ENCODE measurements at places on chromosomes 5 and 9.
A peak's percentile ranks its signal among the peaks of the same experiment; 100 is the strongest.

GRCh38 chr5:174606646-174607045, 117.7 kb upstream of the MSX2 start:
- DNase-seq, result no peak

- no peak for DNase-seq
Measured at GRCh38 chr5:24320643-24321042, 324.1 kb downstream of the CDH10 start.

DNA sequence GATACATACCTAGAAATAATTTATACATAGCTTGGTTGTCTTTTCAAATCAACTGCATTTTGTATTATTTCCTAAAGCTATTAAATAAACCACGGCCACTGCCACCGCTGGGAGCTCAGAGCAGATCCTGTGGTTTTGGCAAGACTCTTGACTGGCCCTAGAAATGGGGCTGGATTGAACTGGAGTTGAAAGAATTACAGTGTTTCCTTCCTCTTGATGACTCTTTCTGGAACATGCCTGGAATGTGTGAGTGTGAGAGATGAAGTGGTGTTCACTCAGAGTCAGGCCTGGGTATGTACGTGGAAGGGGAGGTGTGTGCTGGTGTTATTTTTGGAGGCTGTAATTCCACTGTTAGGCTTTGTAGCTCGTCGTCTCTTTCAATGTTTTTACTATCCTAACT, 45.9 kb downstream of the TEK start:
- DNase-seq, result no peak

DNA sequence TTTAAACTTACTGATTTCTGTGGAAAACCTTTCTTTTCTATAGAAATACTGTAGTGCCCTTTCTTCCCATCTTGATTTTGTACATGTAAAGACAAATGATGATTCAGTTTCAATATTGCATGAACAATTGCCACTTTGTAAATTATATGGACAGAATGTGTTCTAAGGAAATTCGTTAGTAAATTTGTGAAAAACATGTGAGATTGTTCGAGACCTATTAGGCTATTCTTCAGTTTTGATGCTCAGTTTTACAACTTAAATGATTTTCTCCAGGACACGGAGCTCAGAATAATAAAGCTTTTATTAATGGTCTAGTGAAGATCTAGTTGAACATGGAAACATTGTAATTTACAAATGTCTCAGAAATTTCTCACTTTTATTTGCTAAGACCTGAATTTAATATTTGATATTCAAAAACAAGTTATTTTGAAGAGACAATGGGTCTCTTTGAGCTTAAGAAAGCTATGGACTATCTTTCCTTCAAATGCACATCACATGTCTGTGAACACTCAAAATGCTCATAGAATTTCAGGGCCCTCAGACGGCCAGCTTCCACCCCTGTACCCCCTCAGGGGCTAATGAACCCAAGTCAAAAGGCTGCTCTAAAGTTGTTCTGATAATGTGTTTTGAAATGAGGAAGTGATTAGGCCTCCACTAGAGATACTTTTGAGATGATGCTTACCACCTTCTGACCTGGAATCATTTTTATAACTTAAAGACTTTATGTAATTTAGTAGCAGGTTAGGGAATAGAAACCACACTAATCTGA, 54.1 kb upstream of the FSD1L start:
- DNase-seq, result no peak

DNA sequence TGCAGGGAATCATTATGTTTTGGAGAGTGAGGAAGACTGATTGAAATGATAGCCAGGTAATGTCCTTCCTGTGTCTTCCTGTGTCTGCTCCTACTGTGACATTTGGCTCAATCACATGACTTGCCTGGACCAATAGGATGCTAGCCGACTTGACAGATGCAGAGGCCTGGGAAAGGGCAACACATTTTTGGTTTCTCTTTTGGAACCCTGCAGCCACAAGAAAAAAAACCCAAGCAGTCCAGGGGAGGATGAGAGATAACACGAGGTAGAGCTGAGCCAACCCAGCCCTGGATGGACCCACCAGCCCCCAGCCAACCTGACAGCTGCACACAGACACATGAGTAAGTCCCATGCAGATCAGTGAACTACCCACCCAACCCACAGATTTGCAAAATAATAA, 256.1 kb upstream of the SMARCA2 start:
- no peak for DNase-seq

- DNase-seq, result no peak
Measured at GRCh38 chr5:159415301-159415937, 85.1 kb upstream of the IL12B start.

- DNase-seq, result no peak
Measured at GRCh38 chr5:179765400-179765799, 28.4 kb upstream of the LTC4S start.

GRCh38 chr5:55188656-55189540, 15.9 kb upstream of the CDC20B start:
- DNase-seq, result no peak

DNA sequence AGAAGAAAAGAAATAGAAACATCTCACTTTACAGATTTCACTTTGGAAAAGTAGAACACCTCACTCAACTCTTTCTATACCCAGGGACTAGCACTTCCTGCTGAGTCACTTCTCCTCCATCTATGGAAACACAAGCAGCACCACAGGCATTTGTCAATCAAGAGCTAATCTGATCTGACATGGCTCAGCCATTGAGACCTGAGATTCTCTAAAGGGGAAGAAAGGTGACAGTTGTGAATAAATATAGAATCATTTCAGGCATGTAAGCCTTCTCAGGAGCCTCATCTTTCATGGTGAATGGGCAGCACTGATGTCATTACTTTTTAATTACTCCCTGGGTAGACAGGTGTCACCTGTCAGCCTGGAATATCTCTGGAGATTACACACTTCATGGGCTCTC, 559.8 kb downstream of the HINT1 start:
- no peak for DNase-seq

DNA sequence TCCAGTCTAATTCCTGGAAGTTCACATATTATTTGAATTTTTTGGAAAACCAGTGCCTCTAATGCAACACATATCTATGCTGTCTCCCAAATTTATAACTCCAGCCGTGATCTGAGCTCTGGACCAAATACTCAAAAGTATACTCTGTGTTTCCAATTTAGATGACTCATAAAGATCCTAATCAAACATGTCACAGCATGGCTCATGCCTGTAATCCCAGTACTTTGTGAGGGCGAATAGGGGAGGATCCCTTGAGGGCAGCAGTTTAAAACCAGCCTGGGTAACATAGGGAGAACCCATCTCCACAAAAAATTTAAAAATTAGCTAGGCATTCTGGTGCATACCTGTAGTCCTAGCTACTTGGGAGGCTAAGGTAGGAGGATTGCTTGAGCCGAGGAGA, 388.0 kb downstream of the CDH12 start:
- no peak for DNase-seq

DNA sequence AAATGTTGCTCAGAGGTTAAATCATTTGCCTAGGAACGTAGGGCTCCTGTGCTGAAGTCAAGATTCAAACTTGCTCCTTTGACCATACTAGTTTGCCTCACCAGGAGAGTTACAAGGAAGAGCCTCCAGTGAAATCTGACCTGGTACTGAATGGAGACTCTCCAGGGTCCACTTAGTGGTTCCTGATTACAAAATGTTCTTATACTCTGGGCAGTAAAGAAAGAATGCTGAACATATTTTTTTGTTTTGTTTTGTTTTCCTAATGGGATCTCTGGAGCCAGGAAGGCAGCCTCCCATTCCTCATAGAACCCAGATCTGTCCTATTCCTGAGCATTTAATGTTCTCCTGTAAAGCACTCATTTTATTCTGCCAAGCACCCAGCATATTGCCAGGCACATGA, 256.5 kb upstream of the CLINT1 start:
- no peak for DNase-seq

- DNase-seq, result peak; percentile 21
Measured at GRCh38 chr5:177382423-177383029, 1.7 kb upstream of the SLC34A1 start.

- no peak for DNase-seq
Measured at GRCh38 chr9:129990269-129991010, 52.5 kb downstream of the FNBP1 start.

DNA sequence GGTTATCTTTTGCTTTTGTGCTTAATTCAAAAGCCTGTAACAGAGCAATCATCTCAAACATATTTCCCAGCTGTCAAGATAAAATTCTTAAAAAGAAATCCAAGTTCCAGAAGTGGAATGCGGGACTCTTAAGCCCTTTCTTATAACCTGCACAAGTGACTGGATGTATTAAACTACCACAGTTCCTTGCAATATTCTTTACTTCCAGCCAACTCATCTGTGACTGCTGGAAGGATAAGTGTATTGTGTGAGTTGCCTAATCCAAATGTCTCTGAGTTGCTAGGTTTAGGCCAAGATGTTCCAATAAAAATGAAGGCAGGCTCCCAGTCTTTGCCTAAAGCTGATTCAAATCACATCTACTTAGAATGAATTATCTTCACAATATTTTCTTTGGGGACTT, 159.2 kb upstream of the SLC24A2 start:
- DNase-seq, result no peak

GRCh38 chr9:124595743-124596142, 88.5 kb upstream of the NR5A1 start:
- no peak for DNase-seq

GRCh38 chr9:127313042-127313560, 48.5 kb downstream of the GARNL3 start:
- no peak for DNase-seq

- DNase-seq, result no peak
Measured at GRCh38 chr9:80070071-80070742, 498.4 kb downstream of the TLE4 start.

GRCh38 chr5:113282472-113282871, 152.3 kb downstream of the TSSK1B start:
- no peak for DNase-seq

GRCh38 chr9:114981063-114981462, 50.7 kb upstream of the TNFSF8 start:
- DNase-seq, result no peak

- no peak for DNase-seq
Measured at GRCh38 chr9:93100276-93100636, 4.2 kb downstream of the CARD19 start.

- no peak for DNase-seq
Measured at GRCh38 chr9:77712533-77713130, 64.5 kb upstream of the GNA14 start.

GRCh38 chr5:79831381-79832309, 142.0 kb downstream of the CMYA5 start:
- no peak for DNase-seq

GRCh38 chr9:108687006-108687987, 168.5 kb downstream of the ACTL7B start:
- DNase-seq, result no peak

DNA sequence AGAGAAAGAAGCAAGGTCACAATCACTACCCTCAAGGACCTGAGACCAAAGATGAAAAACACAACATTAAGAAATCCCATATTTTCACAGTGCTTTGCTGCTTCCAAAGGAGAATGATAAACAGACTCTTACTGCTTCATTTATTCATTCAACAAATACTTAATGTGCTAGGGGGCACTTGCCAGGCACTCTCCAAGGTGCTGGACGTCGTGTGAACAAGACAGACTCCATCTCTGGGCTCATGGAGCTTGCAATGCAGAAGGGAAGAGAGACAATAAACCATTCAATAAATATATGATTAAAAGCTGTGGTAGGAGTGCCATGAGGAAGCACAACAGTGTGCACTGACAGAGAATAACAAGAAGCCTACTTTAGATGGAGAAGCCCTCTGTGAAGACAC, 327.7 kb downstream of the CDK5RAP2 start:
- no peak for DNase-seq

- peak; percentile 50 for DNase-seq
Measured at GRCh38 chr5:81776258-81776657, 25.4 kb upstream of the SSBP2 start.

- no peak for DNase-seq
Measured at GRCh38 chr9:27632254-27632653, 59.0 kb upstream of the C9orf72 start.

DNA sequence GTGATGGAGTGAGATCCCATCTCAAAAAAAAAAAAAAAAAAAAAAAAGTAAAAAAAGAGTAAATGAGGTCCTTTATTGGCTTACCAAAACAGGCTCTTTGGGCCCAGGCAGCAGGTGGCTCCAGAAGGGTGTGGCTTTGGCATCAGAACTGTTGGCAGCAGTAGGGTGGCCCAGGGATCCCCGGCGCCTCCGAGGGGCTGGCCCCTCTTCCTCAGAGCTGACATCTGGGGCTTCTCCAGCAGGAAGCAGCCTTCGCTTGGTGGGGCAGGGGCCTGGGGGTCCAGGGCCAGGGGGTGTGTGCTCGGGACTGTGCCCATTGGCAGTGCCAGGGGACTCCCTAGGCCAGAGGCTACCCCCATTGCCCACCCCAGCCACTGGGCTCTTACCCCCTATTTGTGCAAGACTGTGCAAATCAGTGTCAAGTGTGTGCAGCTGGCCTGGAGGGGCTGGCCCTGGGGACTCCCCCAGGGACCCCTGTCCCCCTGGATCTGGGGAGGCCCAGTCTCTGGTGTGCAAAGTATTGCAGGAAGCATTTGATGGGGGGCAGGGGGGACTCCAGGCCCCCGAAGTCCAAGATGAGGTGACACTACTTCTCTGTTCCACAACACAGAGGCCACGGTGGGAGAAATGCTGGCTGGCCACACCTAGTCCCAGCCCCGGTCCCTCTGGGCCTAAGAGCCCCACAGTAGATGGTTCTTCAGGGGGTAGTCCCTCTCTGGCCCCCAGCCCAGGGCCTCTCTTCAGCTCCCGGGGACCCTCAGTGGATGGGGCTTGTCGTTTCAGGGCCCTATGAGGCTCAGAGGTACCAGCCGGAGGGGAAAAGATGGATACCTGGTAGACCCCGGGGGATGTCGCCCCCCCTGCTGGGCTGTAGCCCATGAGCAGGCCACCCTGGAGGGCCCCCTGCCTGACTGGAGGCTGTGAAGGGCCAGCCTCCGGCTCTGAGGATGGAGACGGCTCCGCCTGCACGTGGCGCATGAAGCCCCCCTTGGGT, 4.7 kb upstream of the STOML2 start:
- peak; percentile 67 for DNase-seq

- no peak for DNase-seq
Measured at GRCh38 chr5:27125856-27126255, 87.5 kb upstream of the CDH9 start.

- DNase-seq, result no peak
Measured at GRCh38 chr9:3367185-3367584, 158.6 kb downstream of the RFX3 start.

GRCh38 chr5:96969366-96969765, 33.5 kb downstream of the LNPEP start:
- no peak for DNase-seq

DNA sequence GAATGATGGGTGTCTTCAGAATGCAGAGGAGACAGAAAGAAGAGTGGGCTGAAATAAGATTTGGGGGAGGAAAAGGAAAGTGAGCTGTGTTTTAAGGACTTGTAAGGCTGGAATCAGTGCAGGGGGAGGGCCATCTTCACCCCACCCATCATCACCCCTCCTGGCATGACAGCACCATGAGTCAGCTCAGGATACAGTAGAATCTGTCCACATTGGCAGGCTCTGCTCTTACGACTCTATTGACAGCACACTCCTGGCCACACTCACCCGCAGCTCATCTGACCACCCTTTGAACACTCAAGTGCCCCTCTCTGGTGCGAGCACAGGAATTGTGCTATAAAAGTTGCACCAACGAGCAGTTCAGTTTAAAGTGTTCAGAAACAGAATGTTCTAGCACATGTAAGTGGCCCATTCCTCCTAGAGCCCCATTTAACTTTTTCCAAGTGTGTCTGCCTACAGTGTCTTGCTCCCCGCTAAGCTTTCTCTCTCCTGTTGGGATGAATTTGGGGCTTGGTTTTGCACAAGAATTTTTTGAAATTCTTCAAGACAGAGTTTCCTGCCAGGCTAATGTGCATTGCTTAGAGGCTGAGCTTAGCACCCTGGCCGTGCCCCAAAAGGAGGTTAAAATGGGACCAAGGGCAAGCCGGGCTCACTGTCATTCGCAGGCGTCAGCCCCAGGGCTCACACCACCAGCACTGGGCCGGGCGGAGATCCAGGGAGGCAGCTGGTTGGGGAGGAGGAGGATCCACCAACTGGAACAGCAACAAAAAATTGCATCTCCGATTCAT, 12.0 kb downstream of the ADRA1B start:
- DNase-seq, result no peak

Measured in hematopoietic multipotent progenitor cell treated with erythropoietin and hydrocortisone succinate and interleukin-3 and kit ligand, for 15 days (in vitro differentiated cells).